ENCODE measurements at places on chromosomes 5 and 9.

- no peak for ATAC-seq
Observed at GRCh38 chr9:89428901-89429890, 68.7 kb downstream of the SEMA4D start.

DNA sequence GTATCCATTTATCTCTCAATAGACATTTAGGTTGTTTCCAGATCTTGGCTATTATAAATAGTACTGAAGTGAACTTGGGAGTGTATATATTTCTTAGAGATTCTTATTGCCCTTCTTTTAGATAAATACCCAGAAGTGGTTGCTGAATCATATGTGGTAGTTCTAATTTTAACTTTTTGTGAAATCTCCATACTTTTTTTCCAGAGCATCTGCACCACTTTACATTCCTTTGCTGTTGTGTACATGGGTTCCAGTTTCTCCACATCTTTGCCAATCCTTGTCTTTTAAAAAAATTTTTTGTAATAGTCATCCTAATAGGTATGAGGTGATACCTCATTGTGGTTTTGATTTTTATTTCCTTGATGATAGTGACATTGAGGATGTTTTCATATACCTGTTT lies 303.7 kb downstream of the CCDC171 start:
- no peak for ATAC-seq

GRCh38 chr5:171122372-171122771 lies 186.7 kb upstream of the TLX3 start:
- no peak for ATAC-seq

DNA sequence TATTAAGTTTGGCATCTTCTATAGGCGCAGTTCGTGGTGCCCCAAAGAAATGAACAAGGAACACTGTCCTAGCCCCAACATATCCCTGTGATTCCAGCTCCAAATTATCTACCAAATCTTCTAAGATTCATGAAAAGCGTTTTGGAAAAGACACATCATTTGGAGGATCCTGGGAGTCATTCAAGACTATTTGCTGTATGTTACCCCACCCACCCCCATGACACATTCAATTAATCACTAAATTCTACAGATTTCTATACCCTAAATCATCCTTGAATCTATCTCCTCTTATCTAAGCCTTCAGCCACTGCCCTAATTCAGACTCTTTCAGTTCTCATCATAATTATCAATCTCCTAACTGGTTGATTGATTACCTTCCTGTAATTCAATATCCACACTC lies 5.5 kb upstream of the RUSC2 start:
- no peak for ATAC-seq

GRCh38 chr5:32387211-32387610 lies 57.3 kb downstream of the ZFR start:
- no peak for ATAC-seq

DNA sequence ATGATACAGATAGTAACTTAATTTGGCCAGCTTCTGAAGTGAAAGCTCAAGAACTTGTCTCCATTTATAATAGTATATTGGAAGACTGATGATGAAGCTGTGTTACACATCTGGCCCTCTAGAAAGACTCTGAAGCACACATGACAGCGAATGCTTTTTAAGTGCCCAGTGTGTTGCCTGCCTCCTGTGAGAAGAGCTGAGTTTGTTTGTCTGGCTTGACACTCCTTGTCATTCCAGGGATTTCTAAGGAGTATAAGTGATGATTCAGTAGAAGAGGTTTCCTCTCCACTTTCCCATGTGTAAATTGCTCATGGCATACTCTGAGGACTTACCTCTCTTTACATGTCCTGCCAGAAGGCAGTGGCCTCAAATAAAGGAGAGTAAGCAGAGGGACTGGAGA lies 30.4 kb upstream of the LRRTM2 start:
- ATAC-seq, result no peak

DNA sequence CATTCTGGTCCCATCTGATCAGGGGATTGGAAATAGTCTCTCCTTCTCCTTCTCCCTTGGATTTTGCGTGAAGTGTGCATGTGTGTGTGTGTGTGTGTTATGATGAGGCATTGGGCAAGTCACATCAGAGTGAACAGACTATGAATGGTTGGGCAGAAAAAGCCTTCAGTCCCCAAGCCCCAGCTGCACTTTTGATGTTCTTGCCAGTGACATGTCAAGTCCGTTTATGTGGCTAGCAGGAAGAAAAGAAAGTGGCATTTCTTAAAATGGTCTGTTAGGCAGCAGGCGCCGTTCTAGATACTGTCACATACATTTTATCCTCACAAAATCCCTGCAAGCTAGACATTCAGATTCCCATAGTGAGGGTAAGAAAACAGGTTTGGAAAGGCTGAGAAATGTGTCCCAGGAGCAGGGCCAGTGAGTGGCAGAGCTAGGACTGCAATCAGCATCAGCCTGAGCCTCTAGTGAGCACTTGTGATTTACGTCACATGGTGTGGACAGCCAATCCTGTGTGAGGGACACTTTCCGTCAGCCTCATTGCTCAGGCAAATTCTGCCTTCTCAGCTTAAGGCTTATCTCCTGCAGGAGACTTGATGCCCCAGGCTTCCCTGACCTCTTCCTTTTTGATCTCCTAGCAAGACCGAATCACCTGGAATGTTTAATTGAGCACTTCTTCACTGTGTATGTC lies 60.4 kb downstream of the GLRA1 start:
- no peak for ATAC-seq

DNA sequence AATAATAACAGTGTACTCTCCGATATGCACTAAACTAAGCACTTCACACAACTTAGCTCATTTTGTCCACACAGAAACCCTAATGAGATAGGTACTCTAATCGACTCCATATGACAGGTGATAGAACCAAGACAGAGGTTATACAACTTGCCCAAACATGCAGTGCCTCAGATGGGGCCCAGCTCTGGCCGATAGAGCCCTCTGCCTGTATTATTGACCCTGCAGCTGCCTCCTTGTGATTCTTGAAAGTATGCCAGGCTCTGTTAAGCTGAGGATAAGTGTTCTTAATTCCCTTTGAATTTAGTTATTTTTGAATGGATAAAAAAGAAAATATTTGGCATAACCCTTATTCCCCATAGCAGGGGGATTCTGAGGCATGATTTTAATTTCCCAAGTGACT lies 78.5 kb downstream of the HMHB1 start:
- no peak for ATAC-seq

DNA sequence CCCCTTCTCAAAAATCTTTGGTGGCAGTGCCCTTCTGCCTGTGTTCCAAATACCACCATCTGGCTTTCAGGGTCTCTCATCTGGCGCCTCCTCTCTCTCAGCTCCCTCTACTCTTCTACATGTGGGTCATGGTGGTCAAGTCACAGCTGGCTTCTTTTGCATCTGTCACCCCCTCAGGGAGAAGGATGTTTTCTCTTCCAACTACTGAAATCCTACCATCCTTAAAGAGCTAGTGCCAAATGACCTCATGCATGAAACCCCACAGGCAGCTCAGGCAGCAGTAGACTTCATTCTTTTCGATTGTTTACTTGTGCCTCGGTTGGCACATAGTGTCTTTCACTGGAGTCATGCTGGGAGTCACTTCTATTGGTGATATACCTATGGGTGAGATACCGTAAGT lies 219.2 kb downstream of the DCP2 start:
- no peak for ATAC-seq

GRCh38 chr5:80864706-80865435 lies 95.3 kb upstream of the RASGRF2 start:
- ATAC-seq, result no peak

Data from stimulated activated memory B cell treated with anti-CD40 and anti-IgM and Interleukin-4, amounts not matched to agents 10 μg/mL and 1 μg/mL and 100 μg/mL, for 72 hours (primary cell).